ENCODE measurements at places on chromosomes 6 and 20. TPM values are rescaled to one million over a fixed set of nuclear protein-coding genes. Genes with fewer than 3 reads are reported as not detected.

FAM162B gene
- 1.8 TPM for polyA plus RNA-seq

SLC35D3 gene
- polyA plus RNA-seq = 6.1 TPM

ENPP1 gene
- polyA plus RNA-seq = 0.36 TPM

TRMT6 gene
- polyA plus RNA-seq = 10.2 TPM

HRH3 gene
- polyA plus RNA-seq = 30.9 TPM

LKAAEAR1 gene
- polyA plus RNA-seq = 0.97 TPM

PRELID3B gene
- 38.3 TPM for polyA plus RNA-seq

TREML1 gene
- not detected for polyA plus RNA-seq

MDFI gene
- polyA plus RNA-seq = 3.8 TPM

ENPP5 gene
- 3.1 TPM for polyA plus RNA-seq

GABRR2 gene
- polyA plus RNA-seq = not detected

ARMC2 gene
- polyA plus RNA-seq = 6.0 TPM

TGM3 gene
- 0.24 TPM for polyA plus RNA-seq

UNC93A gene
- polyA plus RNA-seq = not detected

BPIFA1 gene
- polyA plus RNA-seq = not detected

CST4 gene
- polyA plus RNA-seq = not detected

SNAP25 gene
- polyA plus RNA-seq = 237 TPM

IL17F gene
- polyA plus RNA-seq = not detected

TMEM217 gene
- polyA plus RNA-seq = 1.1 TPM

HLA-DMA gene
- 27.3 TPM for polyA plus RNA-seq

RBPJL gene
- polyA plus RNA-seq = not detected

PLA2G7 gene
- 0.61 TPM for polyA plus RNA-seq

MYH7B gene
- 6.3 TPM for polyA plus RNA-seq

CAPN11 gene
- not detected for polyA plus RNA-seq

CST11 gene
- not detected for polyA plus RNA-seq

LPIN3 gene
- 0.25 TPM for polyA plus RNA-seq

EPHA7 gene
- 5.8 TPM for polyA plus RNA-seq

OR2H1 gene
- not detected for polyA plus RNA-seq

PEX6 gene
- polyA plus RNA-seq = 69.7 TPM

SLC17A1 gene
- not detected for polyA plus RNA-seq

TBC1D7 gene
- 39.1 TPM for polyA plus RNA-seq

HLA-DPB1 gene
- 32.1 TPM for polyA plus RNA-seq

INSM1 gene
- polyA plus RNA-seq = 321 TPM

MAFB gene
- polyA plus RNA-seq = 2.7 TPM

SIRPB2 gene
- 0.95 TPM for polyA plus RNA-seq

SLC44A4 gene
- 15.7 TPM for polyA plus RNA-seq

PARD6B gene
- 0.51 TPM for polyA plus RNA-seq

LRRN4 gene
- 0.22 TPM for polyA plus RNA-seq

MRAP2 gene
- polyA plus RNA-seq = 102 TPM
